Kidney capillary endothelial cell (primary cell): ENCODE measurements at places on chromosomes 5 and 9.

- DNase-seq = peak; percentile 34
Observed at GRCh38 chr5:141488591-141489561, at the start of gene PCDHGC5. PCDHGC5 (plus strand) TSS chr5:141489081; CDS start chr5:141489241, 160 bp downstream.

DNA sequence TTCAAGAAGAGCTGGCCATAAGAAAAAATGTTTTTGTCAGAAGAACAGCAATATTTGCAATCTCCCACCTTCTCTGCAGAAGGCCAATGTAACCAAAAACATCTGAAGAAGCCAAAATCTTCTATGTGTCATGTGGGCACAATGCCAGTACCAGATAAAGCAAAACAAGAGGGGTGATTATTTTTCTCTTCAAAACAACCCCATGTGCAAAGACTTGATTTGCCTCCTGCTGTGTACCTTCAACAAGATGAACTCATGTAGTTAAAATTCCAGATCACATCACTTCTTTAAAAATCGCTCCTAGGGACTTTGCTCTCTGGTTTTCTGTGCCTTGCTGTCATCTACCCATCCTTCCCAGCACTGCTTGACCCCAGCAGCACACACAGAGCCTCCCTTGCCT, 134.0 kb upstream of the MAP3K1 start:
- no peak for DNase-seq

DNA sequence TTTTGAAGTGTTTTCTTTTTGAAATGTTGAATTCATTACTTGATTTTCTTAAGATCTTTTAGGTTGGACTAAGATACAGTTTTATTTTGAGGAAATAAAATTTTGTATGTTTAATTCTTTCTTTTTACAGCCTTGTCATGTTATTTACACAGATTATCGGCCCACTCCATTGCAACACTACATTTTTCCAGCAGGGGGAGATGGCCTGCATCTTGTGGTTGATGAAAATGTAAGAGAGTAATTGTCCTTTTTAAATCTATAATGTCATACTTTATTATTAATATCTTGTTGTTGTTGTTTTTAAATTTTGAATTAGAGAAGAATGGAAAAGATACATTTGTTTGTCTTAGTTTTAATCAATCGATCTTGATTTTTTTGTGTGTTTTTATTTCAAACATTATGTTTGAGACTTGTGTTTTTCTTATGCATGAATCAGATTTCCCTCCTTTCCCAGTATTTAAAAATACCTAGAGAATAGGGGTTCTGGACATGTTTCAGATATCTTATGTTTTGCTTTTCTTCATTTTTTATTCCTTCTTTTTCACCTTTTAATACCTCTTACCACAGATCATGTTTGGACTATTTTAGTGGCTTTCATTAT, 36.7 kb downstream of the MTREX start:
- peak; percentile 55 for DNase-seq

DNA sequence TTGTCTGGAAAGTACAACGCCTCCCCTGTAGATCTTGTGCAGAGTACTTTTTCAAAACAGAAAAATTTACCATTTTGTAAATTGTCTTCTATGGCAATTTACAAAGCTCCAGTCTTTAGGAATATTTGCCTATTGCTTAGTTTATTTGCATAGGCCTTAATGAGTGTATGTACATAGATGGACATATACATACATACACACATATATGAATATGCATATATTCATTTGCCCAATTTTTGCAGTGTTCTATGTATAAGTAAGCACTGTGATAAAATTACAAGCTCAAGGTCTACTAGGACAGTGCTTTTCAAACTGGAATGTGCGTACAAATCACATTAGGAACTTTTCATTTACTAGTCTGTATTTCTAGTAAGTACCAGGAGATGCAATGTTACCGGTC, 301.3 kb upstream of the SMARCA2 start:
- DNase-seq = no peak

- peak; percentile 37 for DNase-seq
Observed at GRCh38 chr5:157109744-157110143, 900 bp upstream of the HAVCR2 start.
